Stimulated activated CD8-positive, alpha-beta memory T cell treated with anti-CD3 and anti-CD28 coated beads, Interleukin-4, amount 100 ng/mL, for 1 hour (primary cell): ENCODE measurements at places on chromosomes 4 and X.

GRCh38 chr4:140256941-140257340 is 103.0 kb upstream of the MAML3 start:
- DNase-seq: no peak

DNA sequence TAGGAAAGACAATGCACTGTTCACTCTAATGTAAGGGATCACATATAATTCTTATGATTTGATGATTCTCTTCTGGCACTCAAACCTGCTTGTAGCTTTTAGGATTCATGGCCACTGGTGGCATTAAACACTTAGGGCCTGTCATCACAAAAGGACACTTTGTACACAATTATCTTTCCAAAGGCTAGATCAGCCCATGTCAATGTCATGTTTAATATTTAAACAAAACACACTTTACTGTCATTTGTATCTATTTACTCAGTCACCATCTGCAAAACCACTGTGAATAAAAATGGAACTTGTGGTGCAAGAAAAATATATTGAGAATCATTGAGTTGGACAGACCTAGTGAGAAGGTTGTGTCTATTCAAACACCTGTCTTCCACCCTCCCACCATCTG is 83.6 kb upstream of the TTC29 start:
- DNase-seq: no peak

DNA sequence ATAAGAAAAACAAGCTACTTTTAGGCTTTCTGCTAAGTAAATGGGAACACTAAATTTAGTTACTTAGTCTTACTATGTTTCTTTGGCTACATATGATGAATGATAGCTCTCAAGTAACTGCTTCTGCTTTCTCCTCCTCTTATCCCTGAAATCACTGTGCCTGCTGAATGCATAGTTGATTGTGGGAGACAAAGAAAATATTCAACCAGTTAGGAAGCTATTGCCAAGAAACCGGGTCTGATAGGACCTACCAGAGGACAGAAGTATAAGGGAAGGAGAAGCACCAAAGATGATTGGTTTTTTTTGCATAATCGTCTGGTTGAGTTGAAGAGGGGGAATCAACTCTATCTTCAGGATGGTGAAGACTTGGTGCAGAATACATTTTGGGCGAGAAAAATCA is 28.0 kb upstream of the NDUFC1 start:
- DNase-seq: no peak

GRCh38 chr4:7383266-7383665 is 51.5 kb downstream of the PSAPL1 start:
- DNase-seq: no peak

DNA sequence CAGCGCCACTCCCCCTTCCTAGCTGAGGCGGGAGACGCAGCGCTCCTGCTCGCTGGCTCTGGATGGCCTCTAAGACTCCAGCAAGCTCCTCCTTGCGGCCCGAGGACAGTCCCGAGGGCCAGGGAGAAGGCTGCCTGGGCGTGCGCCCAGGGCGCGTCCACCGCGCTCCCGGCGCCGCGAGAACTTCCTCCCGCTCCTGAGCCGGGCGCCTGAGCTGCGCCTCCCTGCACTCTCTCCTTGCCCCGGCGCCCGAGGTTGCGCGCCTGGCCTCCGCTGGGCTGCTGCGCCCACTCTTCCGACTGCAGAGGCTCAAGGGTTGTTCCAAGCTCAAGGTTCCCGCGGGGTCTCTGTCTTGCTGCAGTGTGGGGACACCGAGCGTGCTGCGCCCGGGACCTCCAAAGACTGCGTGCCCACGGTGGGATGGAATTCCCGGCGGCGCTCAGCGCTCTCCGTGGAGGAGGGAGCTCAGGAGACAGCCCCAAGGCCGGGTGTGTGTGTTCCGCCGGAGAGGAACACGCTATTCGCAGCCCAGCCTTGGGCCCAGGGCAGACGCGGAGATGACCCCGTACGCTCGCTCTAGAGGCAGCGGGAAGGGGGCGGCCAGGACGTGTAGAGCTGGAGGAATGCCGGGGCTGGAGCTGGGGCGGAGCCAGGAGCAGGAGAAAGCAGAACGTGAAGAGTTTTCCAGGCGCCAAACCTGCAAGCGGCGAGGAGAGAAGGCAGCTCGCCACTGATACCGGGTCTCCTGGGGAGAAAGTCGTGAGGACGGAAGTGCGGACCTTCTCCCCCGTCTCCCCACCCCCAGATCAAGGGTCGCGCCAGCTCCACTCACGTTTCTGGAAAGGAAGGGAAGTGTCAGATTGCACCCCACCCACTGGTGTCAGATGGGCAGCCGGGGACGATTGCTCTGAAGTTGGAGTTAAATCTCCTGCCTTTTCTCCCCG is at the start of gene ARHGAP6:
ARHGAP6 (minus strand) TSS at position 753 of the 944 bp plus-strand sequence. CDS start 1,092 bp downstream, outside the sequence.
- DNase-seq: no peak
